ENCODE measurements at places on chromosomes 12 and 14.

DNA sequence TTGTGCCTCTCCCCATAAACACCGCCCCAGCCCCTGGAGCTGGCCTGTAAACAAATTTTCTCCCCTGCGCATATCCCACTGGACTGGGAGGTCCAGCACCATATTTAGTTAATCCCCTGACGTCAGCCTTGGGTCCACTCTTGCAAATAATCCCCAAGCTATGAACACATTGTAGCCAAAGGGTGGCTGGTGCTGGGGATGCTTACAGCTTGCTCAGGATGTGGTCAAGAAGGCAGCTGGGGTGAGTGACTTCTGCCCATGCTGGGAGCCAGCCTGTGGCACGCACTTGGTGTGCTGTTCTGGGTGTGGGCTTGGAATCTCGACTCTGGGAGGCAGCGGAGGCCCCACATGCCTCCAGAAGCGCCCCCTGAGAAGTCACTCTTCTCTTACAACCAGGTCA is 32.1 kb downstream of the CMKLR1 start:
- no peak for DNase-seq

- DNase-seq, result no peak
Measured at GRCh38 chr12:132460571-132460970, 29.4 kb upstream of the FBRSL1 start.

DNA sequence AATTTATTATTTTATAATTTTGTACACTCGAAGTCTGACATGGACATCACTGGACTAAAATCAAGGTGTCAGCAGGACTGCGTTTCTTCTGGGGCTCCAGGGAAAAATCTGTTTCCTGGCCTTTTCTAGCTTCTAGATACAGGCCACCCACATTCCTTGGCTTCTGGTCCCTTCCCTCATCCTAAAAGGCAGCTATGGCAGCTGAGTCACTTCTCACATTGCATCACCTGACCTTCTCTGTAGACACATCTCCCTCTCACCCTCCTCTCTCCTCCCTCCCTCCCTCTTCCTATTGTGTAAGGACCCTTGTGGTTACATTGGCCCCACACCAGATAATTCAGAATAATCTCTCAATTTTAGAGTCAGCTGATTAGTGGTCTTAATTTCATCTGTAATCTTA is 92.4 kb downstream of the RPS6KA5 start:
- no peak for DNase-seq

DNA sequence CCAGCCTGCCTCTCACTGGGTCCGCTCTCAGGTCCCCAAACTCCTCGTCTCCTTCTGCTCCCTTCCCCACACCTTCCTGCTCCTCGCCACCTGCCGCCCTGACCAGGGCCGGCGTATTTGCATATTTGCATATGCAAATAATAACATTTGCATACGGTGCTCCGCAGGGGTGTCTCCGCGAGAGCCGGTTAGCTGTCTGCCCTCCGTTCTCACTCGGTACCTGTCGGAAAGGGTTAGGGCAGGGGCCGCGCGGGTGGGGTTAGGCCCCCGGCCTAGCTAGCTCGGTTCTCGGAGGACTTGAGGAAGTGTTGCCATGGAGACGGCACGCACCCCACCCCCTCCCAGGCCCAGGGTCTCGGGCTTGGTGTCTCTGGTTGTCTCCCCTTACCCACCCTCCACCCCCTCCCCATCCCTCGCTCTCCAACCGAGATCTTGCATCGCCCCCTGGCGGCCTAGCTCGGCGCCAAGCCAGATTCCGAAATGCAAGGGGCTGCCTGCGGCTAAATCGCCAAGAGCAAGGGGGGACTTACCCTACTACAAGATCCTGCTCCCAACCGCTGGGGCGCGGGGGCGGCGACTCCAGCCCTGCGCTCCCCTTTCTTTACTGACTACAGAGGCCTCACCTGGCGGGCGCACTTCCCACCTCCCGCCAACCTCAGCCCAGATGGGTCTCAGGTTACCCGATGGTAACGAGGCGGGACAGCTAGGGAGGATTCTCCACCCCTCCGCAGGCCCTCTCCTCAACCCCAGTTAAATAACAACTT is 8.1 kb downstream of the STAC3 start:
- DNase-seq, result peak; percentile 60

- no peak for DNase-seq
Measured at GRCh38 chr14:99581374-99581773, 22.6 kb downstream of the CCDC85C start.
